ENCODE measurements at places on chromosomes 3 and 15.

GRCh38 chr15:83036253-83036652 is 24.8 kb upstream of the C15orf40 start:
- DNase-seq, result no peak

- DNase-seq, result no peak
Measured at GRCh38 chr3:12854565-12854964, 13.2 kb upstream of the RPL32 start.

DNA sequence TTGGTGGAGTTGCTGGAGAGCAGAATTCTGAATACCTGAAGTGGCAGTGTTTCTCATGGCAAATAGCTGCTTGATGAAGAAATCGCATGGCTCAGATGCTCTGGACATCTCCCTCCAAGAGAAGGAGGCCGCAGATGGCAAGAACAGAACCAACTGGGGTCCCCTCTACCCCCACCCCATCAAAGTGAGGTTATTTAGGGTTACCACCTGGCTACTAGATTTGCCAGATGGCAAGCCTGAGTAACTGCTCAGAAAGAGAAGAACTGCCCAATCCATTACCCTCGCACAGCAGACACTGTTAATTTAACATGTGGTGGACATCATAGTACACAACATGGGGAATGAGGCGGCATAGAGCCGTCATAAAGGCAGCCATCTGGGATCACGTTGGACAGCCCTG is 30.5 kb upstream of the LIPC start:
- no peak for DNase-seq

DNA sequence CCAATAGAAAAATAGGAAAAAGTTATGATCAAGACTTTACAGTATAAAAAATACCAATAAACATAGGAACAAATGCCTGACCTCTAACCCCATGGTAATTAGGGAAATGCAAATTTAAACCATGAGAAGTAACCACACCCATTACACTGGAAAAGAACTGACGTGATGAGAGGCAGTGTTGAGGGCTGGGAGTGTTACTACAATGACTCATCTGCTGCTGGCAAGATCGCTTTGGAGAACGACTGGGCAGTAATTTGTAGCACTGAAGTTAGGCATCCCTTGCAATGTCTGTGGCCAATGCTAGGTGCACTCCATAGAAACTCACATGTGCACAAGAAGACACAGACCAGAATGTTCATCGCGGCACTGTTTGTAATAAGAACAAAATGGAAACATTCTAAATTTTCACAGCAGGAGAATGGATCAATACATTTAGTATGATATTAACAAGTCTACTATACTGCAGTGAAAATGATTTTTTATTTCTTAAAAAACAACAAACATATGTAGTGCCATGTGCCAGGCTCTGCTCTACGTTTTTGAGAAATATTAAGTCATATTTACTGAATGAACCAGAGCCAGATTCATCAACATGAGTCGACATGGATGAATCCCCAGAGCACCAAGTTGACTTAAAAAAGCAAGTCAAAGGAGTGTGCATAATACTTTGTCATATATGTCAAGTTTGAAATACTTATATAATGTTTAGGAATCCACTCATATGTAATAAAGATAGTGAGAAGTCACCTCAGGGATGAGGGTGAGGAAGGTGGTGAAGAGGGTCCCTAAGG is 37.6 kb upstream of the EPHB3 start:
- peak; percentile 58 for DNase-seq

- DNase-seq, result no peak
Measured at GRCh38 chr3:15443826-15444524, 16.6 kb downstream of the EAF1 start.

DNA sequence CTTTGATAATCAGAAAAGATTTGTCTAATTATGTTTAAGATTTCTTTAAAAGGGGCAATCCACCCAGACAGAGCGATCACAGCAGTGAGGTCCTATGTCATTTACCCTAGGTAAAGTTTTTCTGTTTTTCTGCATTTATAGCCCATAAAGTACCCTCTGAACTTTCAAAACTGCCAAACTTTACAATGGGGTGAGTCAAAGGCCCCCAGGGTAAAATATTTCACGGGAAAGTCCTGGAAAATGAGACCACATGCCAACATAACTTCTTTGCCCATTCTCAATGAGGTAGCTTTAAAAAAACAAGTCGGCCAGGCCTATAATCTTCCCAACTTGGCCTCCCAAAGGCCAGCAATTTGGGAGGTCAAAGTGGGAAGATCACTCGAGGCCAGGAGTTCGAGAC is 53.0 kb downstream of the SUCLG2 start:
- peak; percentile 31 for DNase-seq

GRCh38 chr3:23650371-23651140 is 155.2 kb upstream of the UBE2E1 start:
- DNase-seq, result no peak

- DNase-seq, result no peak
Measured at GRCh38 chr15:69860321-69860720, 237.4 kb downstream of the TLE3 start.

- DNase-seq, result no peak
Measured at GRCh38 chr15:99148851-99149276, 44.0 kb downstream of the SYNM start.

DNA sequence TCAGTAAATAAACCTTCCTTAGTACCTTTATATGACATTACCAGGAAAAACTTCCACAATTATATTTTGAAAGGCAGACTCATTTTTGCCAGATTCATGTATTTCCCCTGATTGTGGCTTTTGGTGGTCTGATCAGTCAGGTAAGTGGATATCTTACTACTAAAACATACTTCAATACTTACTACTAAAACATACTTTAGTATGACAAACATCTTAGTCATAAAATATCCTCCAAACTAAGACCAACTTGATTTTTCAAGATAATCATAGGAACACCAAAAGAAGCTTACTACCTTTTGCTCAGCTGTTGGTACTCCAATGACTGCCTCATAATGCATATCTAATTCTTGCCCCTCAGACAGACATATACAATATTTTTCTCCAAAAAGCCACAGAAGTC is 9.3 kb downstream of the TJP1 start:
- no peak for DNase-seq

DNA sequence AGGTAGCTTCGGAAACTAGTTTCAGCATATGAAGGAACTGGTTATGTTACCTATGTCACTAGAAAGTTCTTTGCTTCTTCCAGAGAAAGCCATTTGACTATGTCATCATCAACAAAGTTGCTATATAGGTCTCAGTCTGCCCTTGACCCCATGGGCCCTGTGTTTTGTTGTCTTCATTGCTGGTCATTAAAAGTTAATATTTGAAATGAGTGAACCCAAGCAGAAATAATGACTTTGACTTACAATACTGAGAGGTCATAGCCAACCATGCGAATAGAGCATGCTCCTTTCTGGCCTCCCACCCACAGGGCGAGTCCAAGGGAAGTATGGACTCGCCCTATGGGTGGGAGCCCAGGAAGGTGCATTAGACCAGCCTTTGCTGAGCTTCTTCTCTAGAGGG is 40.9 kb downstream of the APH1B start:
- DNase-seq, result no peak

GRCh38 chr3:10623578-10624275 is 118.3 kb upstream of the ATP2B2 start:
- no peak for DNase-seq

DNA sequence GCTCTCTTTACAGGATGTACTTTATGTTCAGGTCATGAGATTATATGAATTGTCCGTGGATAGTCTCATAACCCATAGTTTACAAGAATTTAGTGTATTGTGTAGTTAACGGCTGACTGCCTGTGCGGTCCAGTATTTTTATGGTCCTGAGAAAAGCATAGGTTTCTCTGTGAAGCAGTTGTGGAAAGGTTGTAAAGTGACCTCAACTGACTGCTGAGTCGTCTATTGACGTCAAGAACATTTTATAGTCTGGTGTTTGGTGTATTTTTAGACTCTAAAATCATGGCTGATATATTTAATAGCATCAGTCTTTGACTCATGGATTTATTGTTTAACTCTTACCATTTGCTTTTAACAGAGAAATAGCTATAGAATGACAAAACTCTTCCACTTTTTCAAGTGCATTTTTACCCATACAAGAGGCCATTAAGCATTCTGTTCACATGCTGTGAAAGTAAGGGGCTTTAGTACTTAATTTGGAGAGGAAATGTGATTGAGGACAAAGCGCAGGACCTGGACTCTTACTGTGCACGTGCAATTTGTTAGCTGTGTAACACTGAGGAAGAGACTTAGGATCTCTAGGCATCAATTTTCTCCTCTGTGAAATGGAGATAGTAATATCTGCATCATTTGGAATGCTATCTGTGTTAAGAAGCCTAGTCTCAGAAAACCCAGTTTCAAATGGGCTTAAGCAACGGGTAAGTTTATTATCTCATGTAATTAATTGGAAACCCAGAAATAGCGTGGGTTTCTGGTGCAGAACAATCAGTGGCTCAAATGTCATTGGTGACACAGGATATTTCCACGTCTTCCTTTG is 240.8 kb downstream of the NFKBIZ start:
- peak; percentile 32 for DNase-seq

DNA sequence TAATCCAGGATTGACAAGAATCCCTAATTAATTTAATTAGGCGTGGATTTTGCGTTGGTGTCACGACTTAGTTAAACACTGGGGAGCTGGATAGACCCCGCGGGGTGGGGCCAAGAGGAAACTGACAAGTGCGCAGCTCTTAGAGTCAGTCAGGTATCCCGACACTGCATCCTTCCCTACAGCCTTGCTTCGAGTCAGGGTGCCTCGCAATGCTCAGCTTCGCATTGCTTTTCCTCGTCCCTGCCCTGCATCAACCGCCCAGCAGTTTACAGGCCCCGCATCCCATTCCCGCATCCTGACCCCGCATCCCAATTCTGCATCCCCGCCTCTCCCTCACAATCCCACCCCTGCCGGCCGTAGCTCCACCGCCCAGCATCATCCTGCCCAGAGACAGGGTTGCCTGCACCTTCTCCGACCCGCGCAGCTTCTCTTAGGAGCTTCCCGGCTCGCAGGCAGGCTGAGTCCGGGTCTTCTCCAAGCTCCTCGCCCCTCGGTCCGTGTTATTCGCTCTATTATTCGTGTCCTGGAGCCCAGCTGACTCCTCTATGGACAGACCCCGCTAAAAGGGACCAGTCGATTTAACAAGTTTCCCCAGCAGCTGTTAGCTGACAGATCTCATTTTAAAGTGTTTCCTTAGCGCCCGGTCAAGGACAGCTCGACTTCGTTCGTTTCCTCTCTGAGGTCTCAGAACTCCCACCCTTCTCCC is 699 bp upstream of the SHOX2 start:
- DNase-seq, result no peak

DNA sequence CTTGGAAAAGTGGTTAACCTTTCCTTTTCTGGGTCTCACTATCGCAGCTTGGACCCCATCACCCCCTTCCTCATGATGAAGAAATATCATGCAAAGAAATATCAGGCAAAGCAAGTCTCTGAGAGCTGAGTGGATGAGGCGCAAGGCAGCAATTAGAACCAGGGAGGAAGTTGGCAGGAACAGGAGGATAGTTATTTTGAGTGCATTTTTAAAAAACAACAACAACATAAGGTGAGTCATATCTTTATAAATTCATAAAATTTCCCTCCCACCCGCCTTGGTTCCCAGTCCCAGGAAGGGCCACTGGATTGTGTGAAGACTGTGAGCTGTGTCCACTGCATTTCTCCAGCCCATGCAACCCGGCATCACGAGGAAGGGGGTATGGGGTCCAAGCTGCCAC is 316.9 kb upstream of the TLE3 start:
- DNase-seq, result no peak

- DNase-seq, result no peak
Measured at GRCh38 chr15:87326269-87326668, 930.3 kb downstream of the NTRK3 start.

DNA sequence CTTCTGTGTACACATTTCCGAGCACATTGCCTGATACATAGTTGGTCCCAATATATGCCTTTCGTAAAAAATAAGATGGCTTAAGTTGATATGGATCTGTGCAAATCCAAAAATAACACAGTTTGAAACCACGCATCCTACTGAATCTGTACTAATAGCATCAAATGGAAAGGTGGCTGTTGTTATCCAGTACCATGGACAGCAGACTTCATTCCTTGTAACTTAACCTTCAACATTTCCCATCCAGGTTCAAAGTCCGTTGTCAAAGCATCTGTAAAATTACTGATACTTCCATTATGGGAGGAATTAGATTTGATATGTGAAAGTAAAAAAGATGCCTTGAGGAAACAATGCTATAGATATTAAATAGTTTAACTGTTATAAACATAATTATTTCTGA is 65.5 kb upstream of the C3orf49 start:
- DNase-seq, result peak; percentile 24

GRCh38 chr3:145801696-145802095 is 359.3 kb downstream of the PLOD2 start:
- no peak for DNase-seq

DNA sequence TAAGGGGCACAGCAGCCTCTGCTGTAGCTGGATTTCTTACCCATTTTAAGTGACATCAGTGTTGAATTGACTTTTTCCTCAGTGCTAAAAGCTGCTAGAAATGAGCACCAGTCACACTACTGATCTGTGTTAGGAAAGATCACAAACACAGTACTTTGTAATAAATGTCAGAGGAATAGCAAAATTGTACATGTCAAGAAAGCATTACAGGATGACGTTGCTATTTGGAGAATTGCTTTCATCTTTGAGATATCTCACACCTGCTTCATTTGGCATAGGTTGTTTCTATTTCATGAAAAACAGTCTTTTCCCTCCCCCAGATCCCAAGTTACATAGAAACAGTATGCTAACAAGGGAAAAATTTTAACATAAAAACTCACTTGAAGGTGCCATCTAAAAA is 77.8 kb downstream of the SLC25A26 start:
- DNase-seq, result no peak

GRCh38 chr3:123618768-123619484 is 34.1 kb upstream of the HACD2 start:
- peak; percentile 45 for DNase-seq

DNA sequence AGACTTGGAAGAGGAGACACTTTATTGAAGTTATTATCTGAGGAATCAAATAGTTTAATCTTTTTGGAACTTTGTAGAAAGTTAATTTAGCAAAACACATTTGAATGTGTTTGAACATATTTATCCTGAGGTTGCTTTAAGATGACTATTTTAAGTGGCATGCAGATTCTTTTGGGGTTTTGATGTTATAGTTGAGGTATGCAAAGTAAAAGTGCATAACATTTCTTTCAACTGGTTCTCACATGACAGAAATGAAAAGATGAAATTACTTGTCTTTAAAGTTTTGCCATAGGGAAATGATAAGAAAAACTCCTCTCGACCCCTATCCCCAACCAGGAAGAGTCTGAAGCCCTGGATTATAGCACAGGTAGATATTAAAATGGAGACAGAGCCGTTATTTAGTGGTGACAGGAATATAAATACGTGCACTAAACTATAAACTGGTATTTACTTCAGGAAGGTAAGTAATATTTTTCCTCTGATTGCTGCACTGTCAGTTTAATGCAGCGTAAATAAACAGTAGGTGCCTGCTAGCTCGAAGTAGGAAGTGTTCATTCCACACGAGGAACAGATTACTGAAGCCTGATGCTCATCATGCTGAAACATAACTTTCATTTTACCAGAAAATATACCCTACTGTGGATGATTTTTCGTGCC is 15.1 kb upstream of the SATB1 start:
- no peak for DNase-seq

Measured in COLO829 (cell line).